NCI-H2029 (cell line): ENCODE measurements at places on chromosomes 12 and 14.

GRCh38 chr14:92906823-92907222, 16.1 kb upstream of the CHGA start:
- DNase-seq = no peak

DNA sequence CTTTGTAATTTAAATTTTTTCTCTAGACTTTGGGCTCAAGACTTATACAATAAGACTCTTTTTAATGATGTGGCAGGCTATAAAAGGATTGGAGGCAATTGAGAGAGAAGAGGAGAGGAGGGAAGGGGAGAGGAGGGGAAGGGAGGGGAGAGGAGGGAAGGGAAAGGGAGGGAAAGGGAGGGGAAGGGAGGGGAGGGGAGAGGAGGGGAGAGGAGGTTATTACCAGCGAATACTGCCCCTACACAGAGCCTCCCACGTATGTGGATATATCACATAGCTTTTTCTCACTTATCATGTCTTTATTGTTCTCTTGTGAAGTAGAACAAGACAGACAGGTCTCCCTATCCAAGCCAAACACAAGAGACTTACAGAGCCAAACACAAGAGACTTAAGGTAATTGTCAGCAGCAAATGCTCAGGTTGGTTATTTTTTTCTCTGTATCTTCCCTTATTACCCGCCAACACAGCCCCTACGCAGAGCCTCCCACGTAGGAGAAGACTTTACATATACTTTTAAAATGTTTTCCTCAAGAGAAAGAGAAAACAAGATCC, 63.1 kb downstream of the DRAM1 start:
- DNase-seq = no peak

- DNase-seq = no peak
Measured at GRCh38 chr14:74425525-74426201, 347 bp downstream of the SYNDIG1L start.

DNA sequence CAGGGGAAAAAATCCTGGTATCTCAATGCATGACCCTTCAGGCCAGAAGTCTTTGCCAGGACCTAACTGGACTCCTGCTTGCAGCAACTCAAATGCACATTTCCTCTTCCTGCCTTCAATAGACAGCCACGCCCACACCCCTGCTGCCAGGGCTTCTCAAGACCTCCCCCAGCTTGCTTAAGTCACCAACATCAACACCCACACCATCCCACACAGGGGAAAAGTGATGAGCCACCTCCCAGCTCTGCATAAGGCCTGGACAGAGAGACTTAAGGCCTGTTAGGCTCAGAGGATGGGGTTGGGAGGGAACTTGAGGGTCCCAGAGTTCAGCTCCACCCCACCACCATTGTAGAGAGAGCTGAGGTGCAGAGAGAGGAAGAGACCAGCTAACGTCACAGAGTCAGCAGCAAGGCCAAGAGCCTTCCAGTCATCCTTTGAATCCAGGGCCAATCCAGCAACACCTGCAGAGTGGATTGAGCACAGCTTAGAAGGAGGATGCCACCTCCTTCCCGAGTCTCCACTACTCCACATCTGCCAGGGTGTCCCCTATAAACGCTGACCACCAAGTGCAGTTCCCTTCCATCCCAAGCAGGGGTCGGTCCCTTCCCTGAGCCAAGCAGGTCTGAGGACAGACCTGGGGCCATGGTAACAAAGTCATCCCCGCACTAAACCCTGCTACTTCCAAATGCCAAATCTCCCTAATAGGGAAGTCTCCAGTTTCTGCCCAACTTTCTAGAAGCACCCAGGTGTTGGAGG, 50.0 kb downstream of the KDM2B start:
- DNase-seq = no peak

- no peak for DNase-seq
Measured at GRCh38 chr12:52254965-52255751, 19.3 kb upstream of the KRT86 start.

DNA sequence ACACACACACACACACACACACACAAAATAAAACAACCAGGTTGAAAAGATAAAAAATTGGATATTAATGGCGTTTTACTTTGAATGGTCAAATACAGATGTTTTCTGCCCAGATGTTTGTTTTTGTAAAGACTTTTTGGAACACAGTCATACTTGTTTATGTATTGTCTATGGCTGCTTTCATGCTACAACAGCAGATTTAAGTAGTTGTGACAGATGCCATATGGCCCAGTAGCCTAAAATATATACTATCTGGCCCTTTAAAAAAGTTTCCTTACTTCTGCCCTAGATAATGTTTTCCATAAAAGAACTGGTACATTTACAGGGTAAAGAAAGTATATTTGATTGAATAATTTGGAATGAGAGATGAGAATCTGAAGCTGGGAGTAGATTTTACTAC, 1362.8 kb upstream of the SEL1L start:
- DNase-seq = no peak

DNA sequence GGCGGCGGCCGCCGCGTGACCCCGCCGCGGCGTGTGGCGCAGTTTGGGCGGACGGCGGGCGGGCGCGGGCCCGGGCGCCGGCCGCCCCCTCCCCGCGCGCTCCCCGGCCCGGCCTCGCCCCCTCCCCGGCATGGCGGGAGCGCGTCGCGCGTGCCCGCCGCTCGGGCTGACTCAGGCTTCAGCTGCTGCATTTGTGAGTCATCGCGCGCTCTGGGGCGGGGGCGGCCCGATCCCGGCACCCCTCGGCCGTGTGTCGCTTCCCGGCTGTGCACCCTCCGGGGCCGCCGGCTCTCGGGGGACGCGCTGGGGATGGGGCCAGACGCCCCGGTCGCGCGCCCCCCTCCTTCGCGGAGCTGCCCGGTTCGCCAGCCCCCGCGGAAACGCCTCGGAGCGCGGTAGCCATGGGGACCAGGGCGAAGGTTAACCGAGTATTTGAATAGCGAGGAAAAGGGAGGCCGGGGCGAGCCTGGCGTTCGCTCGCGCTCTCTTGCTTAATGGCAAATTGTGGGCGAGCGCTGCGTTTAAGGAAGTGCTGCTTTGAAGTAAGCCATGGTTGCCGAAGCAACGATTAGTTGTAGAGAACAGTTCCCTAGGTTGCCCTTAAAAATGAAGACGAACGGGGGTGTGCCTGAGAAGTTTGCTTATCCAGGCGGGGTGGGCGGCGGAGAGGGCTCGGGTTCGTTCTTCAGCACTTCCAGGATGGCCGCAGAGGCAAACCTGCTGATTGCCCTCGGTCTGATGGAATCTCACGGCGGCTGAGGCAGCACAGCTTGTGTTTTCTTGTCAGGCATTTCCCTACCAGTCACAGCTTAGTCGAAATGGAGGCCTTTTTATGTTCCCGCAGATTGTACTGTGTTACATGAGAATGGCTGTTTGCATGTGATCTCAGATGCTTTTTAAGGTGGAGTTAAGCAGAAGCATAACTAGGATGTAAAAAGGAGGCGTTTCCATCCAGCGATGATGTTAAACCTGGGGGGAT, 896 bp downstream of the EIF5 start:
- peak; percentile 12 for DNase-seq

GRCh38 chr14:106666341-106666740, 1140.0 kb downstream of the TMEM121 start:
- DNase-seq = no peak

GRCh38 chr14:61621444-61621843, 73.9 kb upstream of the HIF1A start:
- no peak for DNase-seq
